ENCODE measurements at places on chromosomes 4 and X.

DNA sequence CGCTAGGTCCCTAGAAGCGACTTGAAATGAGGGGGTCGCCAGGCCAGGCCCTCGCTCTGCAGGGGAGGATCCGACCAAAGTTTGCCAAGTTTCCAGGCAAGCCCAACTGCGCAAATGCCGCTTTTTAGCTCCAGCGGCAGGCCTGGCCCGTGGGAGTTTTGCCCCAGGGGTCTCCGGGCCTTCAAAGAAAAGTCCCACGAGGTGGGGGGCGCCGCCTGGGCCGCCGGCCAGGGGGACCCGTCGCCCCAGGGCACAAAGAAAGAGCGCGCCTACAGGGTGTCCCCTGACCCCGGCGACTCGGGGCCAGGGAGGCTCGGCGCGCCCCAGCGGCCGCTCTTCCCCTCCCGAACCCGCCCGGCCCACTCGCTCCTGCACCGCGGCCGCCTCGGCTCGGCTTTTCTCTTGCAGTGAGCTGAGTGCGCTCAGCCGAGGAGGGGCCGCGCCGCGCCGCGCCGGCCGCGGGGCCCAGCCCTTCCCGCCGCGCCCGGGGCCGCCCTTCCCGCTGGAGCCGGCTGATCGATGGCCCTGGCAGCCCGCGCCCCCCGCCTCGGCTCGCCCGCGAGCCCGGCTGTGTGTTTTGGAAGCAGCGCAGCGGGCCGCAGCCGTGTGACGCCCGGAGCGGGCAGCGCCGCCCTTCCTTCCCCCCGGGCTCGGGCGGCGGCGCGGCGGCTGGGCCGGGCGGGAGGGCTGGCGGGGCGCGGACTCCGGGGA is 754 bp upstream of the KLF3 start:
- no peak for DNase-seq

- no peak for DNase-seq
Observed at GRCh38 chr4:158741326-158742021, 18.3 kb upstream of the PPID start.

DNA sequence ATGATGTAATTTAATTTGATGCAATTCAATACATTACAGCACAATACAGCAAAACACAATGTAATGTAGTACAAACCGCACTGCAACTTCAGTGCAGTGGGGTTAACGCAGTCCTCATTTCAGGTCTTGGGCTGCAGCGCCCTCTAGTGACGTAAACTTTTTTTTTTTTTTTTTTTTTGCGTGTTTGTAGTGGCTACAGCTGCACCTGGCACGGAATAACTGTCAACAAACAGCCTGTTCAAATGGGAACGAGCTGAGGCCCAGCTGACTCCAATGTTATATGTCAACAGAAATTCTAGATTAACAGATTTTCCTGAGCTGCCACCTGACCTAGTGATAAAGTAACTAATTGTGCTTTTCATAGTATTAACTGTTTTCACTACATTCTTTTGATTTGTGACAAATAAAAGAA is 33.5 kb upstream of the RASSF6 start:
- DNase-seq, result no peak

GRCh38 chr4:124869961-124870495 is 157.5 kb upstream of the ANKRD50 start:
- DNase-seq, result no peak

- DNase-seq, result peak; percentile 19
Observed at GRCh38 chr4:42519803-42520417, 122.6 kb downstream of the SHISA3 start.

GRCh38 chr4:41133454-41134018 is 80.8 kb downstream of the APBB2 start:
- DNase-seq, result no peak

DNA sequence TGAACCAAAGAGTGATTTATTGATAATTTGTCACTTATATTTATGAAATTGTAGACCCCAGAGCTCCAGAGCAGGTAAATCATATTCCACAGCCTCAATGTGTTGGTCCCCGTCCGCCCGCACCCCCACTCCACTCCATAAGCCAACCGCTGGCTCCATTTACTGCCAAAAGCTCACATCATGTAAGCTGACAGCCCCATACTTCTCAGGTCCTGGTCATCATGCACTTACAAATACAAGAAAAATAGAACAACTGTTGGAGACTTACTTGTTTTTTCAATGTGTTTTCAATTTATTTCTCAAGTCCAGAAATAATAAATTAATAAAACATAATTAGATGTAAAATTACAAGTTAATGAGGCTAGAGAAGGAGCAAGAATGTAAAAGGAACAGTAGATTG is 235.7 kb upstream of the HAND2 start:
- no peak for DNase-seq
